Frontal cortex (tissue), 4 donors: ENCODE measurements at places on chromosomes 16 and 17. TPM values are rescaled to one million over a fixed set of nuclear protein-coding genes. Genes with fewer than 3 reads are reported as not detected.

Gene SLC9A5
- 0.41 TPM for total RNA-seq

Gene CTRB2
- total RNA-seq = not detected

GRCh38 chr16:17836868-17837602 is 366.3 kb upstream of the XYLT1 start:
- no peak for DNase-seq

- DNase-seq = no peak
Observed at GRCh38 chr16:64287655-64288528, 834.0 kb downstream of the CDH11 start.

DNA sequence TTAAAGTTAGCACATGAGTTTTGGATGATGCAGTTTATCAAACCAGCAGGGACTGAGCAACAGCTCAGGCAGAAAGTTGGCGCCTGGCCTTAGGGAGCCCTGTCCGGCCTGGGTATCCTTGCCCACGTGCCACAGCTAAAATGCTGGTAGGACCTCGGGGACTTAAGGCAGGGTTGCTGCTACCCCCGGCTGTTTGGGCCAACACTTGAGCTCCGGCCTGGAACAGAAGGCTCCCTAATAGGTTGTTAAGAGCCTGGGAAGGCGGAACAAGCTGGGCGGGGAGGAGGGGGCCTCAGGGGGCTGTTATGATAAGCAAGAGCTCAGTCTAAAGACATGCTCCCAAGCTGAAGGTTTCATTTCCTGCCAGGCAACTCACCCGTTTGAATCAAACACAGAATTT is 39.7 kb downstream of the CUEDC1 start:
- no peak for DNase-seq

DNA sequence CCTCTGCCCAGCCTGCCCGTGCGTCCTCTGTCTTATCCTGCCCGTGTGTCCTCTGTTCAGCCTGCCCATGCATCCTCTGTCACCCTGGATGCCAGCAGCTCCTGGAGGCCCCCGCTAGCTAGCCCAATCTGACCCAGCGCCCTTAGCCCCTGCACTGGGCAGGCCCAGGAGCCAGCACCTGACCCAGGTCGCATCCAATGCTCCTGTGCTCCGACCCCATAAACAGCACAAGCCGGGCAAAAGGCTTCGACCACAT is 13.1 kb downstream of the CDH15 start:
- no peak for DNase-seq

Gene TNFRSF17
- 2.0 TPM for total RNA-seq

DNA sequence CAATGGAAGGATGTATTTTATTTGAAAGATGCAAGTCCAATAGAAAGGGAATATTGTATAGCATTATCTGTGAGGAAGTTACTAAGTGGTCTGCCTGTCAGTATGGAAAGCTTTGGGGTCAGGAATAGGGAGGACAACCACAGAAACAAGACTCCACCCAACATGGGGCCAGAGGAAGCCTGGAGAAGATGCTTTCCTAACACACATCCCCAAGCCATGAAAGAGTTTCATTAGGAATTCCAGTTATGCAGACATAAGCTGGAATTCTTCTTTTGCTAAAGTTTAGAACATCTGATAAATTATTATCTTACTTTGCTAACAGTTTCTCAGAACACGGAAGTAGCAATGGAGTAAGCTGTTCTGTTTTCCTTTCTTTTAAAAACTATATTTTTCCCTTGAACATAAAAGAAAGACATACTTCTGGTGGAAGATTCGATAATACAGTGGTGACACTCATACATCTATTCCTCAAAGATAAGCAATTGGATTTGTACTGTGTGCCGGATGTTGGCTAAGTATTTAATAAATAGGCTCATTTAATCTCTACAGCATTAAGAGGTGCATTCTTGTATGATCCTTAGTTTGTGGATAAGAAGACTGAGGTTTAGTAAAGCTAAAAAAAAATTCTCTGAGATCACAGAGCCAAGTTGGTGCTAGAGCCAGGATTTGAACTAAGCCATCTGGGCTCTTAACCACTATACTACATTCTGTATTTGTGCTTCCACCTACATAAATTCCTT is 51.0 kb upstream of the GAS7 start:
- DNase-seq = no peak

DNA sequence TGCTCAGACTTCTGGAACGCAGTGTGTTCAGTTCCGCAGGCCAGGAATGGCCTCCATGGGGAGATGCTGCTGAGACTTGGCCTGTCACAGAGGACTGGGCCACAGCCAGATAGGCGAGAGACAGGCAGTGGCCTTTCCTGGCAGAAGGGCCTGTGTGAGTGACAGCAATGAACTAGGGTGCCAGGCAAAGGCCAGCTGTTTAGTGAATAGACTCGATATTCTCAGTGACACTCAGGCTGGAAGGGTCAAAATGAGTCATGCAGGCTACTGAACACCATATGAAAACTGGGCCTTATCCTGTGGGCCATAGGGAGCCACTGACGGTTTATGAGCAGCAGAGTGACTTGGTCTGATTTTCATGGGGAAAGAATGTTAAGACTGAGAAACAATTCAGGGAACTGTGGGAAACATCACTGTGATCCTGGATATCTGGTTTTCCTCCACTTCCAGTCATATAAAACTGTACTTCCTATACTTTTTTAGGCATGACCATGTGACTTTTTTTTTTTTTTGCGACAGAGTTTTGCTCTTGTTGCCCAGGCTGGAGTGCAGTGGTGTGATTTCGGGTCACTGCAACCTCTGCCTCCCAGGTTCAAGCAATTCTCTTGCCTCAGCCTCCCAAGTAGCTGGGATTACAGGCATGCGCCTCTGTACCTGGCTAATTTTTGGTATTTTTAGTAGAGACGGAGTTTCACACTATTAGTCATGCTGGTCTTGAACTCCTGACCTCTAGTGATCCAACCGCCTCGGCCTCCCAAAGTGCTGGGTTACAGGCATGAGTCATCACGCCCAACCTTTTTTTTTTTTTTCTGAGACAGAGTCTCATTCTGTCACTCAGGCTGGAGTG is 5.2 kb upstream of the NUBP1 start:
- peak; percentile 36 for DNase-seq

DNA sequence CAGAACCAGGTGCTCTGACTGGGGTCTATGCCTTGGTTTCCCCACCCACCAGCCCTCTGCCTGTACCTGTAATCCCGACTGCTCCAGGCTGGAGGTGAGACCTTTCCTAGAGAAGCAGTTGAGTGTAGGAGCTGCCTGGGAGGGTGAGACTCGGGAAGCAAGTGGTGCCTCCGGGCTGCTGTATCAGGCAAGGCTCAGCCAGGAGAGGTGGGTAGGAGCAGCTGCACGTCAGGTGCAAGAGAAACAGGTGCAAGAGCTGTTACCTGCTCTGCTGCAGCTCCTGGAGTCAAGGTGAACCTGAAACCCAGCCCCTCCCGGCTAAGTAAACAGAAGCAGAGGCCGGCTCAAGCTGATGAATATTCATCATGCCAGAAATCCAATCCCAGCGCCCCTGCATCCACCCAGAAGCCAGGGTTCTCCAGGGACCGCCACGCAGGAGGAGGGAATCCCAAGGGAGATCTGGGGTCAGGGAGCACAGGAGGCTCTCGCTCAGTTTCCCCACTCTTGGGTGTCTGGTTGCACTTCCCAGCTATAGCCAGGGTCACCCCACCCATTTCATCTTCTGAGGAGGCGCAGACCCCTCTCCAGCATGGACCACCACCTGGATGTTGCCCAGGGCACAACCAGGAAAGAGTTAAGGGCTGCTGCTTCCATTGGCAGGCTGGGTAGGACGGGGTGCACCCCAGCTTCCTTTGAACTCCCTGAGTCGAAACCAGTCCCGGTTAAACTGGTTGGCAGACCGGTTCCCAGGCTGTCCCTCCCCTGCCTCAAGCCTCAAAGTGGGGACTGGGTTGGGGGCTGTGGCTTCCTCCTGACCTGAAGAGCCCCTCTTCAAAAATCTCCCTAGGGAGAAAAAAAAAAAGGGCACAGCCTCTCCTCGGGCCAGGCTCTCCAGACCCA is at the start of gene PRR15L:
Gene PRR15L (minus strand): TSS at position 293 of the 900 bp plus-strand sequence. CDS start 4,649 bp downstream, outside the sequence.
- no peak for DNase-seq

GRCh38 chr16:887846-888245 is 82.9 kb downstream of the LMF1 start:
- DNase-seq = no peak

Gene SCNN1B
- not detected for total RNA-seq

- DNase-seq = peak; percentile 52
Observed at GRCh38 chr16:46789499-46790414, 41.2 kb downstream of the C16orf87 start.

Gene POLDIP2
- total RNA-seq = 42.0 TPM

DNA sequence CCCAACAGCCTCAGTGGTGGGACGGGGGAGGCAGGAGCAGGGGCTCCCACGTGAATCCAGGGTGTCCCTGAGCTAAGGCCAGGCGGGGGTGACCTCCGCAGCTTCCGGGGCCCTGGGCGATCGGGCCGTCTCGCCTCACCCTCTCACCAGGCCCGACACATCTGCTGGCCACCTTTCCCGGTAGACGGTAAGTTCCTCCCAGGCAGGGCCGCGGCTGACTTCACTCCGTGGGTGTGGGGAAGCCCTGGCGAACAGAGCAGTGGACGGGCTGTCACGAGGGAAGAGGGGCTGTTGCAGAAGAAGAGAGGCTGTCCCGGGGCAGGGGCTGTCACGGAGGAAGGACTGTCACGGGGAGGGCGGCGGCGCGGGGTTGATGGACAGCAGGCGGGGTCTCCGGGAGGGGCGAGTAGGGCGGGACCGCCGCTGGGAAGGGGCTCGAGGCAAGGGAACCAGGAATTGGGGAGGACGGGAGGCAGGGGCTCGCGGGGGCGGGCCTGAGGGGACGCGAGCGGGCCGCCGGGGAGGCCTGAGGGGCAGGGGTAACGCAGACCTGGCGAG is 498 bp downstream of the PKMYT1 start:
- DNase-seq = no peak

Gene CBFA2T3
- 0.82 TPM for total RNA-seq

Gene SLC12A3
- total RNA-seq = not detected

- no peak for DNase-seq
Observed at GRCh38 chr16:1749152-1750117, 21.9 kb downstream of the NME3 start.

DNA sequence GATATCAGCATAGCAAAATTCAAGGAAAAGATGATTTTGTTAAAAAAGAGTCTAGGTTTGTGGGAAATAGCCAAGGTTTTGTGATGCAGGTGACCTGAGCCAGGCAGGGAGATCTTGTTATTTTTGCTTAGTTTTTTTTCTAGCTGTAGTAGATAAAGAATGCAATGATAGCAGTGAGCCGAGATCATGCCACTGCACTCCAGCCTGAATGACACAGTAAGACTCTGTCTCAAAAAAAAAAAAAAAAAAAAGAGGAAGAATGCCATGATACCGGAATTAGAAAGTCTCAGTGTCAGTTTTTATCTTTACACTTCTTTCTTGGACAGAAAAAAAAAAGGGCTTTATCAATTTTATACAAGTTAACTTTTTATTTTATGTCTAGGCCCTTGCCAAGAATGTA is 27.5 kb downstream of the TMEM238L start:
- DNase-seq = no peak

GRCh38 chr17:16255481-16255921 is 38.5 kb downstream of the PIGL start:
- DNase-seq = peak; percentile 41

DNA sequence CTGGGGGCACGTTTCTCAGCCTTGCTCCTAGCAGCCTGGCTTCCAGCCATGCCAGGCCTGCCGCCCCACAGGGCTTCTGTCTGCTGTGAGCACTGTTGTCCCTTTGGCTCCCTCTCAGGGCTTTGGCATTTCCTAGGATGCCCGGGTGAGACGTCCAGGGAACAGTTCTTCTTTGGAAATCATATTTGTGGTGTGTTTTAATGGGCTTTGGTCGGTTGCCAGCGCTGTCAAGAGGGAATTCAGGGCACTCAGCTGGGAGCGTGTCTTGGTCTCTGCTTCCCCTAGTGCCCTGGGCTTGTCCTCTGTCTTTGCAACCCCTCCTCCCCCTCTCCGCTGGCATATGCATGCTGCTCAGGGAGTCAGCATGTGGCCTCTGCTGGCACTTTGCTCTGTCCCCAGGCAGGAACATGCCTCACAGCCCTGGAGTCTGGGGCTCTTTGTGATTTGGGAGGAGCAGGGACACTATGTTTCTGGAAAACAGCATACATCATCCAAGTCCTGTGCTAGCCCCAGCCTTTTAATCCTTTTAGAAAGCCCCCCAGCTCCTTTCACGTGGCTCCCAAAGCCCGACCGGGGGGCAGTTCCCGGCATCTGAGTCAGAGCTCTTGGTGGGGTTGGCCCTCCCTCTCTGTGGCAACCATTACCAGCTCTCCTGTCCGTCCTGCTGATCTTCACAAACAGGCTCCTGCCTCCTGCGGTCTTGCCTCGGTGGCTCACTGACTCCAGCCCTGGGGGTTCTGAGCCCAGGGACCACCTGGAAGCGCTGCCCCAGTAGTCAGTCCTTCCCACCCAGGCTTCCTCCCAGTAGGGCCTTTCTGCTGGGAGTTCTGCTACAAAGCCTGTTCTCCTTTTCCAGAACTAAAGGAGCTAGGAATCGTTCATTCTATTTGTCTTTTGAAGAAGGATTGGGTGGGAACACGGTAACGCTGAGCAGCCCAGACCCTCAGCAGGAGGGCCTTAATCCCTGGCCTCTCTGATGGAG is 26.7 kb downstream of the SAP30BP start:
- peak; percentile 62 for DNase-seq

- no peak for DNase-seq
Observed at GRCh38 chr17:55057184-55057583, 88.6 kb downstream of the STXBP4 start.

Gene TNFAIP1
- total RNA-seq = 28.5 TPM

DNA sequence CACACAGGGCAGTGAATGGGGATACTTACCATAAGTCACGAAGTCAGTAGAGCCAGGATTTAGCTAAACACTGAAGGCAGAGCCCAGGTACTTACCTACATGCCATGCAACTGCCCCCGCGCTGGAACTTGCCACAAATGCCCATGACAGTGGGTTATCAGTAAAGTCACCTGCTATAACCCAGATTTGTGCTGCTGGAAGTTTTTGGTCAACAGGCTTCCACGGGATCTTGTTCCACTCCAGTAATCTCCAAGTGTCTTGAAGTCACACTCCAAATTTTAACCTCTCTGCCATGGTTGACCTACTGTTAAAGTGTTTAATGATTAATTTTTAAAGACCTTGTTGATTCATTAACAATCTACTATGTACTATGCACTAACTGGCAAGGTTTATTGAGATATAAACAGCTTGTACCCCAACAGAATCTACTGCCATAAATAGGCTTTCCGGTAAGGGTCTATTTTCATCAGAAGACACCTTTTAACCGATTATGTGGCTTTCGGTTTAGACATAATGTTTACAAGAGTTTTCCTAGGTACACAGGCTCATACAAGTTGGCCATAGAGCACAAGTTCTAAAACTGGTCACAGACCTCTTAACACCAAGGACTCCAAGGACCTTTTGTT is 6.3 kb upstream of the SLC5A11 start:
- DNase-seq = no peak

Gene KRTAP16-1
- total RNA-seq = not detected

Gene EXOC3L1
- 1.2 TPM for total RNA-seq

Gene CHST5
- 0.41 TPM for total RNA-seq

GRCh38 chr17:41972571-41973407 is 6.2 kb downstream of the CNP start:
- DNase-seq = no peak

Gene TRIM65
- total RNA-seq = 11.8 TPM
